ENCODE measurements at places on chromosomes 3 and 15.

DNA sequence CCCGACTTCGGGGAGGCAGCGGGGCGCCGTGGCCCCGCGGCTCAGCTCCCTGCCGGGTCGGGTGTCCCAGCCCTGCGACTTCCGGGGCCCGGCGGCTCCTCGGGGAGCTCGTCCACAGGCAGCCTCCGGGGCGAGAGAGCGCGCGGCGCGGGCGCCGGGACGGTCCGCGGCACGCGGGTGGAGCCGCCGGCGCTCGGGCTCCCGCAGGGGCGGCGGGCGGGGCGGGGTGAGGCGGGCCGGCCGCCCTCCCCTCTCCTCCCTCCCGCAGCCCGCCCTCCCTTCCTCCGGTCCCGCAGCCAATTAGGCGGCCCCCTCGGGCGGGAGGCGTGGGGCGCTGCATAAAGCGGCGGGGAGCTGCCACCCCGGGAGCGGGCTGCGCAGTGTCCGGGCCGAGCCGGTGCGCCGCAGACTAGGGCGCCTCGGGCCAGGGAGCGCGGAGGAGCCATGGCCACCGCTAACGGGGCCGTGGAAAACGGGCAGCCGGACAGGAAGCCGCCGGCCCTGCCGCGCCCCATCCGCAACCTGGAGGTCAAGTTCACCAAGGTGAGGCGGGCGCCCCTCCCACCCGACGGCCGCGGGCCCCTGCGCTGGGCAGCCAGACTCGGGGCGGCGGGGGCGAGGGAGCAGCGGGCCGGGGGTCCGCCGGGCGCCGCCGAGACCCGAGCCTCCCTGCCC, at the start of gene ALDH1A3:
Gene ALDH1A3 (plus strand): TSS at position 368 of the 675 bp plus-strand sequence. CDS start 77 bp downstream, at position 445.
- peak; percentile 60 for DNase-seq

DNA sequence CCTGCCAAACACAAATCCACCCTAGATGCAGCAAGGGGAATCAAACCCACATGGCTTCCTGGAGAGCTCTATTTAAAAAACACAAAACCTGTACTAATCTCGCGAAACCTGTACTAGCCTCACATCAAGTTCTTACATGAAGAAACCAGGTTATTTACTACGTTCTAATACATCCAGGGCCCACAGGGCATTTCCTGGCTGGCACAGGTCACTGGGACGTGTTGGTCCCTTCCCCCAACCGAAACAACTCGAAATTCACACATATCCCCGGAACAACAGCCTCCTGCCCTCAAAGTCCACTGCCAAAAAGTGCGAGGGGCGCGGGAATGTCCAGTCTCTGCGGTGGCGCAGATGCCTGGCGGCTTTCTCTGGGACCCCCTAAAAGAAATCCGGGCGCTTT, 955 bp downstream of the CDCP1 start:
- no peak for DNase-seq

- DNase-seq, result no peak
These were observed 79.5 kb downstream of the MYLK start for GRCh38 chr3:123804676-123805075.

GRCh38 chr15:63834500-63835210, 907 bp upstream of the HERC1 start:
- DNase-seq, result no peak

- peak; percentile 49 for DNase-seq
These were observed 17.0 kb downstream of the CHRM5 start for GRCh38 chr15:33985287-33985686.

DNA sequence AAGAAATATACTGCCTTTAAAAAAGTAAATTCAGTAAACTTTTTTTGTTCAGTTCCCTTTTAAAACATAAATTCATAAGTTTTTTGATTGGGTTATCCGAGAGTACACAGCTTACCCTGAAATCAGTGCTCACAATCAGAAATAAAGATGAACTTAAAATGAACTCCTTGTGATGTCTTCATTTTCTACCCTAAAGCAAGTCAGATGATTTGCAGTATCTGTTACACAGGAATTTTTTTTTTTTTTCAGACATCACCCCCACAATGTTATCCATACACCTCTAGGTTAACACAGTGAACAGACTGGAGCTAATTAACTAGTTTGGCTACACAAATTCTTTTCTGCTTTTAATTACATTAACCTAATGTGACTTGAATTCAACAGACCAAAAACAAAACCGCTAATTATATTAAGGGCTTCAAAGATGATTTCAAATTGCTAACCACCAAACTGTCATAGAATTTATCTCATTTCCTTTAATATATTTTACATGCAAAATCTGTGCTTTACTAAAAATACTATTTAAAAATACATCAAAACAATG, 1042.0 kb downstream of the ROBO1 start:
- DNase-seq, result no peak

- peak; percentile 34 for DNase-seq
These were observed 96.0 kb downstream of the TP63 start for GRCh38 chr3:189727158-189727557.

DNA sequence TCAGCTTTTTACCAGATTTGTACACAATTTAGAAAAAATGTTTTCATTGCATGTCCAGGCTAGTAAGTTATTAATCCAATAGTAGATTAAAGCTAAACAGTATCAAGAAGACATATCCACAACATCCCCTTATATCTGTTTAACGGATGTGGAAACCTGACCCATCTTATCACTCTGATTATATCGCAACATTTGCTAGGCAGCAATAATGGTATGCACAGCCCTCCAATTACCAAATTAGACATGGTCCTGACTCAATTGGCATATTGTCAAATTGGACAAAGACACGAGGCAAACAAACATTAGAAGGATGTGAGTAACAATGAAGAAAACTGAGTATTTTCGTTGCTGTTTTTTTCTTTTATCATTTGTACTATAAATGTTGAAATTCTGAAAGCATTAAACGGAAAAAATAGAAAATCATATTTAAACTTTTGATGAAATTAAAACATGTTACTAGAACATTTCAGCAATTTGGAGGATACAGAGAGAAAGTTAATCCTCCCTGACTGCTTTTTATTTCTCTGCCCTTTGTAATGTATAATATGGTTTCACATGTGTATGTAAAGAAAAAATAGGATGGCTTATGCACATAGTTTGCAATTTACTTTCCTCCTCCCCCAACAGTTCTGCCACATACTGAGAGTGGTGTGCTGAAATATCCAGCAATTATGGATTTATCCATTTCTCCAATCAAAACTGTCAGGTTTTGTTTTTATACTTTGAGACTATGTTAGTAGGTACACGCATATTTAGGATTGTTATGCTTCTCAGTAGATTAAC, 633.7 kb downstream of the ZIC1 start:
- DNase-seq, result peak; percentile 66

GRCh38 chr3:192706272-192706671, 21.1 kb downstream of the FGF12 start:
- no peak for DNase-seq

- DNase-seq, result no peak
These were observed 36.8 kb upstream of the XXYLT1 start for GRCh38 chr3:195307711-195308110.

GRCh38 chr3:120568598-120568997, 27.5 kb upstream of the NDUFB4 start:
- no peak for DNase-seq

GRCh38 chr15:55661428-55661827, 73.3 kb upstream of the PYGO1 start:
- no peak for DNase-seq

- DNase-seq, result no peak
These were observed 45.4 kb downstream of the ATP13A4 start for GRCh38 chr3:193509103-193509965.

DNA sequence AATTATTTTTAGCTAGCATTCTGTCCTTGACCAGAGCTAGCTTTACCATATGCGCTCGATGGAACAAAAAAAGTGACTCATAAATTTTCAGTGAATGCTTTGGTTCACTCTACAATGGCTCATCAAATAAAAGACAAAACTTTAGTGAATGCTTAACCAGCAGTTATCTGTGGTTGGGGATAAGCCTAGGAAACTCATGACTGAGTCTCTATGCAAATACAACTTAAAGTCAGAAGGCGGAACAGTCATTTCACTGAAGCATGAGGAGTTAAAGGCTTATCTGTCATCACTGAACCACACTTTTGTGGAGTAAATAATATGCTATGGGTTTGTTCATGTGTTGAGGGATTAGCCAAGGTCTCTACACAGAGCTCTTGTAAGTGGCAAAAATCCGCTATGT, 308.4 kb downstream of the SQOR start:
- DNase-seq, result no peak

GRCh38 chr3:60798456-60798855, 452.8 kb downstream of the FHIT start:
- DNase-seq, result no peak

DNA sequence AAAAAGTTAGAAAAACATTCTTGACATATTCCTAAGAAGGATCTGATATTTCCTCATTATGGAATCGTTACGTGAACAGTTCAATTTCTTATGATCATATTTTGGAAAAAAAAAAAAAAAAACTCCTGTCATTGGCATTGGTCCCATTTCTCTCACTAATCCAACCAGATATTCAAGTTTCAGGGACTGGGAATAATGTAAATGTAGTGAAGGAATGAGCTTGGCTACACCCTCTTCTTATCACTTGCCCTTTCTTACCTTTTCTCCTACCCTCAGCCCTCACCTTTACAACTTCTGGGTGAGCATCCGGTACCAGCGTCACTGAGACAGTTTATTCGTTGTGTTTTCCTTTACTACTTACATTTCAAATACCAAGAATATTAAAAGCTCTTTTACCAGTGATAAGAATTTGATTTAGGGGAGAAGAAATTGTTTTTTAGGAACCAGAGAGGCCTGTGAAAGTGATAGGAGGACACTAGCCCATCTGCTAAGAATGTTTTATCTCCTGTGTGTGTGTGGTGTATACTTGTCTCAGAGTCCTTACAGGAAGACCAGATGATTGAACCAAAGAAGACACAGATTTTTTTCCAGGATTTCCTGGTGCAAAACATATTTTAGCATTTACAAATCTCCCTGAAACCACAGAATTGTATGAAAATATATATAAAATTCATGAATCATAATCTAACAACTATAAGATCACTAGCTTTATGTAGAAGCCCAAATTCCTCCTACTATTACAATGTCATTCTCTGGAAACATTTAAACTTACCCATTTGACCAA, 946.7 kb downstream of the ZPLD1 start:
- no peak for DNase-seq

GRCh38 chr3:13794322-13794721, 85.5 kb downstream of the WNT7A start:
- no peak for DNase-seq

DNA sequence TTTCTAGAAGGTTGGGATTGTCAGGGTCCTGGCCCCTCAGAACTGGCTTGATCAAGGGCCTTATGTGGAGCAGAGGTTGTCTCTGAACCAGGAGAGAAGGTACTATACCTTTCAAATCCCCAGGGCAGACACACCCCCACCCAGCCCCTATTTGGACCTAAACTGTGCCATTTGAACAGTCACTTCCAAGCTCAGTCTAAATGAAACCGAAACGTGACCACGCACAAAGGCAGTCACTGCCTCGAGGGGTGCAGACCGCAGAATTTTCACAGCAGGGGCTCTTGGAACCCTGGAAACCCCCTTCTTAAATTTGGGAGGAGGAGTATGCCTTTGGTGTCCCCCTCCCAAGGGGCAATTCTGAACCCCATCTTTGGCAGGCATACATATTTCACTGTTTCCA, 53.7 kb downstream of the GRIP2 start:
- no peak for DNase-seq

- DNase-seq, result no peak
These were observed 14.1 kb downstream of the SLCO3A1 start for GRCh38 chr15:91867581-91868026.

DNA sequence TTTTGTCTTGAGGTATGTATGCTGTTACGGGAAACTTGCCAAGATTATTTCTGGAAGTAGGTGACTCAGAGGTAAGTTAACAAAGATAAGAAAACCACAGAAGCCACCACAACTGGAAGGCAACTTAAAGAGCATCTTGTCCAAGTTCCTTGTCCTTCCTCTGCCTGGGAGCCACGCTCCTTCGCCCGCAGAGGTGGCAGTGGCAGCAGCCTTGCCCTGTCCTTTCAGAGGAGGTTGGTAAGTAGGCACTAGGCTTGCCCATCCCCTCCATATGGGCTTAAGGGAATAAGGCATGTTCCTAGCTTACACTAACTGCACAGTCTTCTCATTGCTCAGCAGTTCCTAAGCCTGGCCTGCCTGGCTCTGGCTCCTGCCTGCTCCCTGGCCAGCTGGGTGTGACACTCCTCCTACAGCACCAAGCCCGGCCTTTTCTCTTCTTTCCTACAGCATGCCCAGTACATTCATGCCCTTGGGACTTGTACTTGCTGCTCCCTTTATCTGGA, 48.0 kb upstream of the RAB6B start:
- no peak for DNase-seq

- no peak for DNase-seq
These were observed 230.0 kb downstream of the XXYLT1 start for GRCh38 chr3:195040773-195041520.

DNA sequence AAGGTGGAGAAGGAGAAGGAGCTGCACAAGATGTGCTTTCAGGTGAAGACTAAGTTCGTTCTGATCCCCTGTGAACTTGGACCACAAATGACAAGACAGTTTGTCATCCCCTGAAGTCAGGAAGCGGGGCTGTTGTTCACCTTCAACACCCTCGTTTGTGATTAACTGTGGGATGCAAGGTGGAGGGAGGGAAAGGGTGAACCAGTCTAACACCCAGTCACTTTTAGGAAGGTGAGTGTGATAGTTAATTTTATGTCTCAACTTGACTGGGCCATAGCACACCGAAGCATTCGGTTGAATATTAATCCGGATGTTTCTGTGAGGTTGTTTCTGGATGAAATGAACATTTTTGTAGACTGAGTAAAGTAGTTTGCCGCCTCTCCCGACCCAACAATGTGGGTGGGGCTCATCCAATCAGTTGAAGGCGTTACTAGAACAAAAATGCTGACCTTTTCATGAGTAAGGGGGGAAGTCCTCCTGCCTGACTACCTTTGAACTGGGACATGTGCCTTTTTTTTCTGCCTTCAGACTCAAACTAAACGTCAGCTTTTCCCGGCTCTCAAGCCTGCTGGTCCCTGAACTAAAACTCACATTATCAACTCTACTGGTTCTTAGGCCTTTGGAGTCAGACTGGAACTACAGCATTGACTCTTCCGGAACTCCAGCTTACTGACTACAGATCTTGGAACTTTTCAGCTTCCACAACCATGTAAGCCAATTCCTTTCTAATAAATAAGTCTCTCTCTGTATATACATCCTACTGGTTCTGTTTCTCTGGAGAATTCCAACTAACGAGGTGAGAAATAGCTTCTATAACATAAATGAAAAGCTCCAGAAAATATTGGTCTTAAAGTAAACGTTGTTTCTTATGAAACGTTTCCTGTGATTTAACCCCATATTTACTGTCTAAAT, 264.0 kb upstream of the SLITRK3 start:
- no peak for DNase-seq

DNA sequence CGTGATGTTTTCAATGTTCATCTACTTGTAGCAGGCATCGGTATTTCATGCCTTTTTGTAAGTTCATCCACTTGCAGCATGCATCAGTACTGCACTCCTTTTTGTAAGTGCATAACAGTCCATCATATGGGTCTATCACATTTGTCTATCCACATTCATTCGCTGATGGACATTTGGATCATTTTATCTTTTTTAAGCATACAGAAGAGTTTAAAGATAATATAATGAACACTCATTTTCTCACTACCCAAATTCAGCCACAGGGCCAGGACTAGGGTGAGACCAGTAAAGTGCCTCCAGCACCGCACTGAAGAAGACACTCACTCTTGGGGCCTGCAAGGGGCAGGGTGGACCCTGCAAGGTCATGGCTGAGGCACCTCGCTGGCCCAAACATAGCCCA, 309.6 kb downstream of the UACA start:
- DNase-seq, result no peak

GRCh38 chr3:182796310-182796709, 3.0 kb downstream of the ATP11B start:
- DNase-seq, result no peak
